ENCODE measurements at places on chromosomes 4 and X.

- no peaks in the 10 kb centered on the region for H3K4me1 ChIP-seq
- no peak overlapping the region for H3K27ac ChIP-seq
- no peaks in the 10 kb centered on the region for H3K27me3 ChIP-seq
- DNase-seq, result peak; percentile 68
Observed at GRCh38 chr4:73341454-73341853, 62.6 kb upstream of the ALB start.

DNA sequence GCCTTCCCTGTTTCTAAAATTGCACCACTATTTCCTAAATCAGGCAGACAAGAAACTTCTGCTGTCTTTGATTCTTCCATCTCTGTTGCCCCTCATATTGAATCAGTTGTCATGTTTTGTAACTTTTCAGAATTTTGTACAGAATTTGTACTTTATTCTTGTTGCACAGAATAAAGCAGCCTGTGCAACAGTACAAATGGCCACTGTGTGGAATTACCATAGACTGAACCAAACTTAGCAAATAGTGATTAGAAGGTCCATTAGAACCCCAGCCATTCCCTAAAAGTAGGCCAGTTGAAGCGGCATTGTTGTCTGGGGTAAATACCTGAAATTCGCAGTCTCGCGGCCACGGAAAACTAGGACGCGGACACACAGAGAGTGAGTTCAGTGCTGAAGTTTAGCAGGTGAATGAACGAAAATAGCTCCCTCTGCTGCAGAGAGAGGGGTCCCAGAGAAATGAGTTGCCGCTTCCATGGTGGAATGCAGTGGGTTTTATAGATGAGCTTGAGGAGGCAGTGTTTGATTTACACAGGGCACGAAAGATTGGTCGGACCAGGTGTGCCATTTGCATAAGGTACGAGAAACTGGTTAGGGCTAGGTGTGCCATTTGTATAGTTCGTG is 71.8 kb downstream of the C4orf33 start:
- H3K4me3 ChIP-seq, result no peak overlapping the region
- no peaks in the 10 kb centered on the region for H3K36me3 ChIP-seq
- H3K27ac ChIP-seq, result no peak overlapping the region
- H3K27me3 ChIP-seq, result no peaks in the 10 kb centered on the region
- no peak for DNase-seq
- H3K4me1 ChIP-seq, result no peaks in the 10 kb centered on the region

DNA sequence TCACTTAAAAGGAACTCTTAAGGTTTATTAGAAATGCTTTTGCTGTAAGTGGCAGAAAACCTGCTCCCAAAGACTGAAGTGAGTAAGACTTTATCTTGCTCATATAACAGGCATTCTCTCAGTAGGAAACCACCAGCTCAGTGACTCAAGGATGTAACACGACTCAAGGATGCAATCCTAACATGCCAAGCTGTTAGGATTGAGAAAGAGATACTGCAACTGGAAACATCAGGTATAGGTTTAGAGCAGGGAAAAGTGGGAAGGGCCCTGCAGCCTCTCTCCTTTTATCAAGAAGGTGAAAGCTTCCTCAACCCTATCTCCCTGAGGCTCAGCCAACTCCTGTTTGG is 11.9 kb upstream of the SLC9A7 start:
- H3K36me3 ChIP-seq, result no peaks in the 10 kb centered on the region
- H3K27me3 ChIP-seq, result no peaks in the 10 kb centered on the region
- H3K4me3 ChIP-seq, result no peak overlapping the region
- no peak for DNase-seq
- no peaks in the 10 kb centered on the region for H3K4me1 ChIP-seq
- no peak overlapping the region for H3K27ac ChIP-seq

GRCh38 chr4:158067646-158068045 is 105.2 kb downstream of the GASK1B start:
- DNase-seq, result no peak
- H3K27ac ChIP-seq, result no peak overlapping the region
- H3K36me3 ChIP-seq, result no peaks in the 10 kb centered on the region
- H3K4me1 ChIP-seq, result peaks cover 3% of the 10 kb centered on the region

GRCh38 chr4:38696697-38697096 is 32.7 kb downstream of the KLF3 start:
- peaks cover 9% of the 10 kb centered on the region for H3K4me1 ChIP-seq
- H3K4me3 ChIP-seq, result no peak overlapping the region
- no peaks in the 10 kb centered on the region for H3K27me3 ChIP-seq
- no peak for DNase-seq
- H3K27ac ChIP-seq, result no peak overlapping the region
- H3K36me3 ChIP-seq, result no peaks in the 10 kb centered on the region

DNA sequence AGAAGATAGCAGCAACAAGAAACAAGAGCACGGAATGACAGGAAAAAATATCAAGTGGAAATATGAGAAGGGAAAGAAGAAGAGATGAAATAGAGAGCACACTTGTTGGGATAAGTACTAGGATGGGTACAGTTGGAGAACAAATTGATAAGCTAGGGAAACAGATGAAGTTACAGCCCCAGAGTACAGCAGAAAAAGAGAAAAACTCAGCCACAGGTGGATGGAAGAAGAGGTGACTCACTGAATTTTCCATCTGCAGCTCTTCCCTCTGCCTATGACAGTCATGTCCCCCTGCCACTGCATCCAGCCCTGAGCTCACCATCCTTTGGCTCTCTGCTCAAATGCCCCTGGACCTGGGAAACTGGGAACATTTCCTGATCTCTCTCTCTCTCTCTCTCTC is 209.0 kb downstream of the BCOR start:
- H3K27me3 ChIP-seq, result no peaks in the 10 kb centered on the region
- H3K4me3 ChIP-seq, result no peak overlapping the region
- H3K4me1 ChIP-seq, result no peaks in the 10 kb centered on the region
- H3K36me3 ChIP-seq, result no peaks in the 10 kb centered on the region

- no peak for DNase-seq
- no peak overlapping the region for H3K27ac ChIP-seq
- no peaks in the 10 kb centered on the region for H3K36me3 ChIP-seq
Observed at GRCh38 chr4:108702960-108703359, 52.6 kb downstream of the OSTC start.

DNA sequence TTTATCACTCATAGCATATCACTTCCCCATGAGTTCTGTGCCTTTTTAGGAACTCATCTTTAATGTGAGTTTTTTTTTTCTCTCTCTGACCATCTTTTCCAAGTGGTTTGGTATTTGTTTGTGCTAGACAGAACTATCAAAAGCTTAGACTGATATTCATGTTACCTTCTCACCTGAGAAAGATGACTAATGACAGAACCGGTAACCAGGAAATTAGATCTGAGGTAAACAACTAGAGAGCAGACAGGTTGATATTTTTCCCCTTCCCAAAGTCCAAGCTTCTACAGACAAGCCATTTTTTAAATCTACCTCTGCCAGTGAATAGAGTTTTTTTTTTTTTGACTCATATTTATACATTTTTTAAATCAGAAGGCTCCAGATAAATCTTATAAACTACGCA is 17.0 kb upstream of the SRD5A3 start:
- DNase-seq, result no peak
- no peak overlapping the region for H3K27ac ChIP-seq
- no peak overlapping the region for H3K4me3 ChIP-seq
- no peaks in the 10 kb centered on the region for H3K4me1 ChIP-seq

DNA sequence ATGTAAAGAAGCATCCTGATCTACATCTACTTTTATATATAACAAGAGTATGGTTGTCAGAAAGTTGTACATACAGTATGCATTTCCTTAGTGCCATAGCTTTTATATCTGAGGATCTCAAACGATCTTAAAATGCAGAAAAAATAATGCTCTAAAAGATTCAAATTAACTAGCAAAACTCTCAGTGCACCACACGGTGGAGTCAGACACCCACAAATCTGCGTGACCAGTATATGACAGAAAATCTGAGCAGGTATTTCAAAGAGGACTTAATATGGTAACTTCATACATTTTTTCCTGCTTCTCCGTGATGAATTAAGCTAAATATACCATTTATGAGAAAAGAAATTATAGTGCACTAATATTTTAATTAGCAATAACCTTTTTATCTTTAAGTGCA is 803.0 kb downstream of the DMD start:
- no peaks in the 10 kb centered on the region for H3K4me1 ChIP-seq
- DNase-seq, result no peak
- no peak overlapping the region for H3K4me3 ChIP-seq
- no peaks in the 10 kb centered on the region for H3K36me3 ChIP-seq

DNA sequence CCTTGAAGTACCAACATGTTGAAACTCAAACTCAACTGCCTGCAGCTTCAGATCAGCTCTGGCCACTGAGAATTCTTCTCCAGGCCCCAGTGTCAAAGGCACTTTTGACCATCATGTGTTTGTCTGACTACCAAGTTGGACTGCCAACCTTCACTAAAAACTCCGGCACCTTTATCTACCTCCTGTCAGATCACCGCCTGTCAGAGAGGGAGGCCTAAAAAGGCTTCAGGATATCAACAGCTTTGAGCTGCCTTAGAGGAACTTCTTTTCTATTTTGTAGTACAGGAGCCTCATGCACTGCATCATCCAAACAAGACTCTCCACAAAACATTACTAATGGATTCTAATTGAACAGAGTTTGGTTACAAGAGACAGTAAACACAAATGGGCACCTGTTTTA is 2.8 kb downstream of the ACSL1 start:
- no peak overlapping the region for H3K27ac ChIP-seq
- H3K4me1 ChIP-seq, result peaks cover 7% of the 10 kb centered on the region
- DNase-seq, result no peak
- no peaks in the 10 kb centered on the region for H3K36me3 ChIP-seq
- H3K4me3 ChIP-seq, result no peak overlapping the region

Data from testis (tissue), 5 donors.